ENCODE measurements at places on chromosomes 7 and 10.
A peak's percentile ranks its signal among the peaks of the same experiment; 100 is the strongest.

GRCh38 chr7:134818613-134819345 lies 39.3 kb downstream of the CALD1 start:
- DNase-seq: no peak

- DNase-seq: no peak
These were observed 140.7 kb upstream of the AGK start for GRCh38 chr7:141410353-141411000.

DNA sequence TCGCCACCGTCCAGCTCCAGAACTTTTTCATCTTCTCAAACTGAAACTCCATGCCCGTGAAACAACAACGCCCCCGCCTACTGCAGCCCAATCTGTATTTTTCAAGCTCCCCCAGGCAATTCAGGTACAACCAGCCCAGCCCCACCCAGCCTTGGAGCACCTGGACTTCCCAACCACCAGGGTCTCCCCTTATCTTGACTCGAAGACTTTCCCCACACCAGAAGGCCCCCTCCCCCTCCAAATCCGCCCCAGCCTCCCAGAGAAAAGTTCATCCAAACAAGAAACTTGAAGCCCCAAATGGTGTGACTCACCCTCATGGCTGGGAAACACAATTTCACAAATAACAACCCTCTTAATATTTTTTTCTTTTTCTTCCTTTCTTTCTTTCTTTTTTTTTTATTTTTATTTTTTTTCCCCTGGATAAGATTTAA lies 10.6 kb downstream of the ZCCHC24 start:
- no peak for DNase-seq

DNA sequence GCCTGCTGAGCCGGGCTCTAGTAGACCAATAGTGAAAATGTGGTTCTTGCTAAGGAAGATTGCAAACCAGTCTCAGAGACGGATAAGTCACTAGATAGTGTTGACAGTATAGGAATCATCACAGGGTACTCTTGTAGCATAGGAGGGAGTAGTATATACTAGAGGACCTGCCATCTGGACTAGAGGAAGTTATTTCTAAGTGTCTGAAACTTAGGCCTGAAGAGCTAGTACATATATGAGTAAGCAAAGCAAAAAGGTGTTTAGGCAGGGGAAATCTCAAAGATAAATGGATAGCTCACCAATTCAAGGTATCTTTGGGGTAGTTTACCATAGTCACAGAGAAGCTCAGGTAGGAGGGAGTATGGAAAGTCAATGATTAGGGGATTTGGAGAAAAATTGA lies 428.1 kb downstream of the CNTNAP2 start:
- DNase-seq: no peak

GRCh38 chr10:91033324-91033950 lies 112.5 kb upstream of the ANKRD1 start:
- DNase-seq: no peak

DNA sequence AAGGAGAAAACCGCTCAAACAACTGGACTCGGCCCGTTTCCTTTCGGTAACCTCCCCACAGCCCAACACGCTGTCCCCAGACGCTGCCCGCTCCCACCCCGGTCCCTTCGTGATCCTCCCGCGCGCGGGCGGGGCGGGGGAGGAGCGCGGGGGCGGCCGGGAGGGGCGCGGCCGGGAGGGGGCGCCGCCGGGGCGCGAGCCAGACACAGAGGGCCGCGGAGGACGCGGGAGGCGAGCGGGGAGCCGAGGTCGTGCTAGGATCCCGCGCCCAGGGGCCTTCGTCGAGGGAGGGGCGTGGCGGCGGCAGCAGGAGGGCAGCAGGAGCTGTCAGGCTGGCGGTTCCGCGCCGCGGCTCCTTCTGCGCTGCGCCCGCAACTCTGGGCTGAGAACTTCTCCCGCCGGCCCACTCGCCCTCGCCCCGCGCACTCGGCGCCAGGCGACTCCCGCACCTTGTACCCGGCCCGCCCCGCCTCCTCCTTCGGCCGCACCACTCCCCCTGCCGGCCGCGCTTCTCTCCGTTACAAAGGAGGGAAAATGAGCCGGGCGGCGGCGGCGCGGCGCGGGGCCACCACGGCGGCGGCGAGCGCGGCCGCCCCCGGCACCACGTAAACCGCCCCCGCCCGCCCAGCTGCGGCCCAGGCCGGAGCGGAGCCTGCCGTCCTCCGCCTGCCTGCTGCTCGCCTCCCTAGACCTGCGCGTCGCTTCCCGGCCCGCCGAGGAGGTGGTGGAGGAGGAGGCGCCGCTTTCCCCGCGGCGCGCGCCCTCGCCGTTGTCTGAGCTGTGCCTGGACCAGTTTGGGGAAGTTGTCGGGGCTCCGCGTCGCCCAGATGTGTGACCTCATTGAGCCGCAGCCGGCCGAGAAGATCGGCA lies at the start of gene CDK14:
TSS of gene CDK14 (plus strand) at position 521 of the 870 bp plus-strand sequence. CDS start at position 828, 307 bp downstream.
- peak; percentile 44 for DNase-seq

- DNase-seq: no peak
These were observed 9.3 kb downstream of the CHST12 start for GRCh38 chr7:2412587-2413201.

DNA sequence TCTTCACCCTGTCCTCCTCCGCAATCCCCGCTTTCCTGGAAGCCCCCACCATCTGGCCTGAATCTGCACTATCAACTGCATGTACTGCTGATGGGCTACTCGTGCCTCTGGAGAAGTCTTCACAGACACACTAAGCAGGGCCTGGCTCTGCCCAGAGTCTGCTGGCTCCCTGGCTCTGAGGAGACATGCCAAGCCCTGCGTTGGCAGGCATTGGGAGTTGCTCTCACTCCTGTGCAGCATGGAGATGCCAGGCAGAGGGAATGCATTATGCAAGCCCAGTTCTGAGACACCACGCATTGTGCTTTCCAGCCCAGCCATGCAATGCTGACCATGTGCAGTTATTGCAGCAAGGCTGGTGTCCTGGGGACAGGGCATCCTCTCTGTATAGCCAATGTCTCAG lies 314.6 kb downstream of the CXCL12 start:
- DNase-seq: no peak

DNA sequence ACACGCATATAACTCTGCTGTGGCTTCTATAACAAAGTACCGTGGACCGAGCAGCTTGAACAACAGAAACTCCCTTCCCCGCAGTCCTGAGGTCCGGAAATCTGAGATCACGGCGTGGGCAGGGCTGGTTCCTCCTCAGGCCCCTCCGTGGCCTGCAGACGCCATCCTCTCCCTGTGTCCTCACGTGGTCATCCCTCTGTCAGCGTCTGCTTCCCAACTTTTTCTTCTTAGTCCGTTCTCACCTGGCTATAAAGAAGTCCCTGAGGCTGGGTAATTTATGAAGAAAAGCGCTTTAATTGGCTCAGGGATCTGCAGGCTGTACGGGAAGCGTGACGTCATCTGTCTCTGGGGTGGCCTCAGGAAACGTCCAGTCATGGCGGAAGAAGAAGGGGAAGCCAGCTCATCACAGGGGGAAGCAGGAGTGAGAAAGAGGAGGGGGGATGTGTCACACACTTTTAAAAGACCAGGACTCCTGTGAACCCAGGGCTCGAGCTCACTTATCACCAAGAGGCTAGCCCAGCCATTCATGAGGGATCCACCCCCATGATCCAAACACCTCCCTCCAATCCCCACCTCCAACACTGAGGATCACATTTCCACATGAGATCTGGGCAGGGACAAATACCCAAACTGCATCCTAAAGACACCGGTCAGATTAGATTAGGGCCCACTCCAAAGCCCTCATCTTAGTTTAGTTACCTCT lies 91.2 kb upstream of the INSIG1 start:
- DNase-seq: peak; percentile 79

- DNase-seq: no peak
These were observed 26.8 kb upstream of the TRUB1 start for GRCh38 chr10:114911052-114911711.

GRCh38 chr7:23600236-23600635 lies 3.1 kb downstream of the CCDC126 start:
- DNase-seq: no peak

DNA sequence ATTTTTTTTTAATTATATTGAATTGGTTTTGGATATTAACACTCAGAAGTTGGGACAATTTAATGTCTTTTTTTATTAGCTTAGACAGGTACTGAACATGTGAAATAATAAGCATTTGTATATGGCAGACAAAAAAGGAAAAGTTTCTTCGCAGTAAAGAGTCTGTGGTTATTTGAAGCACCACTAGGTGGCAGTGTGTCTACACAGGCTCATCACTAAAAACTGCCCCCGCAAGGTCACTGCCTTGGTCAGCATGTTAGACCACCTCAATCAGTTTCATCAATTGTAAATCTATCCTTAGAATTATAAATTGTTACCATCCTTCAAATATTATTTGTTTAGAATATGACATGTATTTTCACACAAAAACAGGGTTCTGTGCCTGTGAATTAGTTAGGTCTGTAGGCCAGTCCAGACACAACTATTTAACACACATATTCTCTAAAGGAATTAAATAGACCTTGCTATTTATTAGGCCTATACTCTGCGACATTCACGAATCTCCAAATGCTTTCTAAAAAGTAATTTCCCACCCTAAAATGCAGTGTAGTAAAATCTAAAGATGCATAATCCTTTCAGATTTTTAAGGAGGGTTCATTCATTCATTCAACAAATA lies 17.0 kb downstream of the PNLIPRP3 start:
- DNase-seq: no peak

- no peak for DNase-seq
These were observed 175.3 kb upstream of the KMT2E start for GRCh38 chr7:104838537-104839299.

DNA sequence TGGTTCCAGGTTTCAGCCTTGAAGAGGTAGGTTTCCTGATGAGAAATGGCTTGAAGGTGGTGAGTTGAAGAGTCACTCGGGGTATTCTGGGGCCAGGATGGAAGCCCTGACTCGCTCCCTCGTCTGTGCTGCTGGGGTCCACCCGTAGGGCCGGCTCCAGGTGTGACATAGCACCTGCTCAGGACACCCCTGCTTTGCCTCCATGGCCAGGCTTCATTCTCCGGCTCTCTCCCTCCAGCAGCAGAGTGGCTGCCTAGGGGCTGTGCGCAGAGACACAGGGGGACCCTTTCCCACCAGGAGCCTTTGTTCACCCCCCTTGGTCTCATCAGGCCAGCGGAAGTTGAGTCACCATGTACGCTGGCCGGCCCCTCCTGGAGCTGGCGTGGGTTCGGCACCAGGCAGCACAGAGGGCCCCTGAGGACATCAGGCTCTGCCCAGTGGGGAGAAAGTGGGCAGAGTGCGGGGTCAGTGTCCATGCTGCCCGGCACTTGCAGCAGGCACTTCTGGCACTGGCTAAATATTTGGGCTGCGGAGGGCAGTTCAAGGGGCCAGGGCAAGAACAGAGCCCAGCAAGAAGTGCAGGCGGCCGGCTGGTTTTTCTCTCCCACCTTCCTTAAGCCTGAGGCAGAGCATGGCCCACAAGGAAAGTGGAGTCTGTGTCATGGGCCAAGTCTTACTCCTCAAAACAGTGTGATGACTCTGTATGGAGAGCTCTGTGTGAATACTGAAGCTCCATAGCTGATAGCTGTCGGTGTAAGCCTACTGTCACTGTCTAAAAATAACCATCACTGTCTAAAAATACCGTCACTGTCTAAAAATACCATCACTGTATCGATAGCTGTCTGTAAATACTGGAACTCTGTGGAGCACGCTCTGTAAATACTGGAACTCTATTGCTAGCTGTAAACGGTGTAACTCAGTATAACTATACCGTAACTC lies 3.7 kb upstream of the PRKAR1B start:
- no peak for DNase-seq

- no peak for DNase-seq
These were observed 57.2 kb upstream of the INPP5A start for GRCh38 chr10:132480356-132480755.

DNA sequence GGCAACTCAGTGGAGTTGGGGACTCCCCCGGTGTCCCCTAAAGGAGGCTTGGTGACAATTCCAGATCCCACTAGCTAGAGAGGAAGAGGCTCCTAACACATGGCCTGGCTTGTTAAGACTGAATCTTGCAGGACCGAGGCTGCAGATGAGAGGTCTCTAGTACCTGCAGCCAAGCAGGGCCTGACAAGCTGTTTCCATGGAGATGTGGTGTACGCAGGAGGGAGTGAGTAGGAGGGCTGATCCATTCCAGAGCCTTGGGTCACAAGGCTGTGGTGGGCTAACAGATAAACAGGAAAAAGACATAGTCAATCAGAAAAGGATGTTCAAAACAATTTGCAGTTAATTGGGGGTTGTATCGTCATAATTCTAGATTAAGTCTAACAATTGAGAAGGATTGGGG lies 77.3 kb upstream of the MKLN1 start:
- no peak for DNase-seq

GRCh38 chr7:127571741-127572505 lies 13.5 kb downstream of the GCC1 start:
- DNase-seq: no peak

GRCh38 chr7:81929386-81929785 lies 159.5 kb upstream of the HGF start:
- DNase-seq: no peak

- DNase-seq: no peak
These were observed 14.8 kb downstream of the TSPAN12 start for GRCh38 chr7:120843109-120843508.

DNA sequence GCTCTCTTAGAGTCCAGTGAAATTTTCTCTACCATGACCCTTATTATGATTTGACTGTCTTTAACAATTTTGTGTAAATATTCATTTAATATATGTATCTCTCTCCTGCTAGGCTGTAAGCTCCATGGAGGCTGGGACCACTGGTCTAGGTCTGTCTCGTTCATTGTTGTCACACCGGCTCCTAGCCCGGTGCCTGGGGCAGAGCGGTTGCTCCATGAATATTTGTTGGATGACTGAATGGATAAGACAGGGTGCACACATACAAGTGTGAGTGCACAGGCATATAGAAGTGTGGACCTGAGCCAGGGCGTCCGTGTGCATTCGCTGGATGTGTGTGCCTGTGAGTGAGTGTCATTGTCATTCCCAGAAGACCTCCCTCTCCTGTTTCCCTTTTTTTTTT lies 20.9 kb upstream of the LBX1 start:
- DNase-seq: no peak

DNA sequence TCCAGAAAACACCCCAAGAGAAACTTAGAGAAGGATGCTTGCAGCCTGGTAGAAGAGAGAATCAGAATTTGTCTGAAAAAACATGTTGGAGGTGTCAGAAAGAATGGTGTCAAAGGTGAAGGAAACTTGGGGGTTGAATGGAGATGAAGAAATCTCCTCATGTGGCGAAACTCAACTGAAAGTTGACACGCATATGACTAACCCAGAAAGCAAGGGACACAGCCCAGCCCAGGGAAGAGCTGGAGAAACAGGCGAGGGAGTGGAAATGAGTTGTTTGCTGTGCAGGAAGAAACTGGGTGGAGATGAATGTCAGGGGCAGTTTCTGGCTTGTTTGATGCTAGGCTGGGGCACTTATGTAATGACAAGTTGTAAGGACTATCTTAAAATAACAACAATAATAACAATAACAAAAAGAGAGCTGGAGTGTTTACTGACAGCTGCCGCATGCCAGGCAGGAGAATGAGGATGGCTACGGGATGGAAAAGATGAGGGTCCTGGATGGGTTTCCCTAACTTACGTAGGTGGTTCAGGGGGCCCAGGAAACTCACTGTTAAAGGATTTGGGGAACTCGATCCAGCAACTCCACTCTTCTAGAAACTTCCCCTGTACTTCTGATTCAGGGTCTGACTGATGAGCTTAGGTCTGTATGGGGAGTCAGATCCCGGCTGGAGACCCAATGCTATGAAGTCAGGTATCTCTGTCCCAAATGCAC lies 57.4 kb downstream of the MAP3K8 start:
- no peak for DNase-seq

- DNase-seq: no peak
These were observed 264.1 kb downstream of the GRID1 start for GRCh38 chr10:86102451-86102850.
